NCI-H2171 treated with DMSO at 0.1 percent for 48 hours (cell line): ENCODE measurements at places on chromosomes 5 and 9.

DNA sequence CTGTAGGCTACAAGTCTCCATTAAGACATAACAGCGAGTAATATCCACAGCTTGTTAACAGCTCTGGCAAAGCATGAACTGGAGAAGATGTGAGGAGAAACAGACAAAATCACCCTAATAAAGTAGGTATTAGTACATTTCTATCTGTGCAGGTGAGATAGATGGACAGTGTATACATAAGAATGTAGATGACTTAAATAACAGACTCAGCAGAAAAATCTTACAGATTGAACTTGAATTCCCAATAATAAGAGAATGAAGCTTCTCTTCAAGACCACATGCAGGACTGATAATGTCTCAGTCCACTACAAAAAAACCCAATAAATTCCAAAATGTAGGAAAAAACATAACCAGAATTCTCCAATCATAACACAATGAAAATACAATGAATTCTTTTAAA, 153.0 kb downstream of the IRX2 start:
- no peak for DNase-seq

DNA sequence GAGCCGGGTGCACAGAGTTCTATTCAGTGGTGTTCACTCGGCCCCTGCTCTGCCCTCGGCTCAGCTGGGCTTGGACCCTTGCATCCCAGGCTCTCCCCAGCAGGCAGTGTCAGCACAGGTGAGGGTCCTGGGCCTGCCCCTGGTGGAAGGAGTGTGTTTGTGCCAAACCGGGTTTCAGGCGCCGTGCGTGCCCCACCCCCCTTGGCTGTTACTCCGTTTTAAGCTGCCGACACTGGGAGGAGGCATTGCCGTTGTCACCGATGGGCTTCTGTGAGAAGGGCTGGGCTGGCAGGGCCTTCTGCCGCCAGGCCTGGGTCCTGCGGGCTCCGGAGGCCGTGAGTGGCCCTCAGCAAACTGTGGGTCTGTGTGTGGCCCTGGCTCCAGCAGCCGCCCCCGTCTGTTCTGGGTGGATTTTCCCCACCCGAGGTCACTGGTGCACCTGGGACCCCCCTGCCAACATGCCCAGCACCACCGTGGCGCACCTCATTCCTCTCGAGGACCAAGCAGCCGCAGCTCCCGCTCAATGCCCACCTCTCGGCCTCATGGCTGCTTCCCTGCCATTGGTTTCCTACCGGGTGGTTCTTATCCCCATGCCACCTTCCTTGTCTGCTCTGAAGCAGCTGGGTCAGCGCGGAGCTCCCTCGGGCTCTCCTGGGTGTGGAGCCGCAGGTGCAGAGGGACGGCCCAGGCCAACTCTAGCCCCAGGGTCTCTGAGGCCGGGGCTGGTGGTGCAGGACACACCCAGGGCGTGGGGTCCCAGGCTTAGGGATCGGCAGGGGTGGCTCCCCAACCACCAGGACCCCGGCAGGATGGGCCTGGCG, 44.3 kb upstream of the EXOC3 start:
- DNase-seq, result peak; percentile 56

DNA sequence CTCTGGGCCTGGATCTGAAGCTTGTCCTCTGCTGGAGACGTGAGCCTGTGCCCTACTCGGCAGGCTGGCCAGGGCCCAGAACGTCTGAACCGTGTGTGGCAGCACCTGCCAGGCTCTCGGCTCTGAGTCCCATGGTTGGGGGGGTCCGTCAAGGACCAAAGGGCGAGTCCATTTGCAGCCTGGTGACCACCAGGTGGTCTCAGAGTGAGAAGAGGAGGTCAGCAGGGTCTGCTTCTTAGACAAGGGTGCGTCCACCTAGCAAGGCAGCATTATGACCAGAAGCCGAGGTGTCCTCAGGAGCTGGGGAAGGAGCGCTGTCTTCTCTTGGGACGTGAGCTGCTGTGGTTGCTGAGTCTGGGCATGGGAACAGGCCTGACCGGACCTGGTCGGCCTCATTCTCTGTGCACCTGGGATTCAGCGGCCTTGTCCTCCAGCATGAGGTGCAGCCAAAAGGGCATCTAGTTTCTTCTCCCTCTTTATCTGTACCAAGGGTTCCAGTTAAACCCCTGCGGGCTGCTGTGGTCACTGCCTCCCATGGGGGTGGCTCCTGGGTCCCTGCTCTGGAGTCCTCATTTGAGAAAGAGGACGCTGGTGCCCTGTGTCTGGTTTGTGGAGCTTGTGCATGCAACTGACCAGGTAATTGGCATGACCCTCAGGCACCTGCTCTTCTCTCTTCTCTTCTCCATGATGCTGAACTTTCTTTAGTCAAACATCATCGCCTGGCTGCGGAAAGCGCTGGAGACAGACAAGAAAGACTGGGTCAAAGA, 14.4 kb downstream of the EXOC3 start:
- no peak for DNase-seq

DNA sequence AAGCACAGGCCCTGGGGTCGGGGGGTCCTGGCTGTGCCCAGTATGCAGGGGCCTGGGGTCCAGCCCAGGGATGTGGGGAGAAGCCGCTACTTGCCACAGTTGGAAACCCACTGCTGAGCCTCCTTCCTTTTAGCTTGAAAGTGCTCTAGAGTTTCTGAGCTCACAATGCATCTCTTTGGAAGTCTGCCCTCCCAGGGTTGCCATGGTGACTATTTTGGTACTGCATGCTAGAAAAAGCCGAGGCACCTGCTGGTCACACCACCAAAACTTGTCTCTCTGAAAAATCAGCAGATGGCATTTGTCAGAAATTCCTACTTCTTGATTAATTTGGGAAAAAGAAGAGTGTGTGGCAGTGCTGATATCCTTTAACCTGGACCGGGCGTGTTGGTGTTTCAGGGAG, 151.8 kb downstream of the SEC61B start:
- peak; percentile 47 for DNase-seq

DNA sequence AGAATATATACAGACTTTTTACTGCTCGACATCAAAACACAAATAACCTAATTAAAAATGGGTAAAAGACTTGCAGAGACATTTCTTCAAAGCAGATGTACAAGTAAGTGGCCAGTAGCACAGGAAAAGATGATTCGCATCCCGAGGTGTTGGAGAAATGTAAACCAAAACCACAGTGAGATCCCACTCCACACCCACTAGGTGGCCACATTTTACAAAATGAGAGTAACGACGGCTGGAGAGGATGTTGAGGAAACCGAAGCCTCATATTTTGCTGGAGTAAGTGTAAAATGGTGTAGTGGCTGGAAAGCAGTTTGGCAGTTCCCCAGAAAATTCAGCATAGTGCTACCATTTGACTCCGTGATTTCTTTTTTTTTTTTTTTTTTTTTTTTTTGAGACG, 21.3 kb upstream of the GBGT1 start:
- DNase-seq, result peak; percentile 87

- no peak for DNase-seq
Observed at GRCh38 chr5:76971511-76971910, 18.7 kb downstream of the CRHBP start.

DNA sequence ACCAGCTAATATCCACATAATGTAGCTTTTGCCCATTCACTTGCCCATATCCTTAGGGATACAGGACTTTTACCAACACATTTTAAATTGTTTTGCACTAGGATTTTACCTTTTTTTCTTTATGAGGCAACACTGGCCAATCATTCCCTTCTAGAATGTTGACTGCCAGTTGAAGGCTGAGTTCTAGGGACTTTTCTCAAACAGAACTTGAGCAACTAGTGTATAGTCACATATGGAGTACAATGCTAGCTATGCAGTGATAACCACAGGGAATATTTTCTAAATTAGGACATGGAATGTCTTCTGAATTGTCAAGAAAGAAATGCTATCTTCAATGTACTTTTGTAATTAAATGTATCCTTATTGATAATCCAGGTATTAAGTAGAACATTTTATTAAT, 133.6 kb downstream of the OXCT1 start:
- DNase-seq, result no peak

DNA sequence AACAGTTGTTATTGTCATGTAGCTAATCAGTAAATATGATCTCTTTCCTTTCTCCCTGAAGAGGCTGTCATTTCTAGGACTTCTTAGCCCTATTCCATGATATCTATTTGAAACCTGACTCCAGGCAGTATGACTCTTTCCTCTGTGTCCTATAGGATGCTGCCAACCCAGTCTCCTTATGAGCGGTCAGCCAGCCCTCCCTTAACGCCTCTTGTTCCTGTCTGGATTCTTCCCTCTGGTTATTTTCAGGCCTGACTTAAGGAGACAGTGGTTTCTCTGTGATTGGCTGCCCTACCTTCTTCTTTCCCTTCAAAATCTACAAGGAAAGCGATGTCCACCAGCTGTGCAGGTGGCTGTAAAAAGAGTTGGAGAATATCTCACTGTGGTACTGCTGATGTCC, 19.4 kb upstream of the C5orf63 start:
- DNase-seq, result no peak

DNA sequence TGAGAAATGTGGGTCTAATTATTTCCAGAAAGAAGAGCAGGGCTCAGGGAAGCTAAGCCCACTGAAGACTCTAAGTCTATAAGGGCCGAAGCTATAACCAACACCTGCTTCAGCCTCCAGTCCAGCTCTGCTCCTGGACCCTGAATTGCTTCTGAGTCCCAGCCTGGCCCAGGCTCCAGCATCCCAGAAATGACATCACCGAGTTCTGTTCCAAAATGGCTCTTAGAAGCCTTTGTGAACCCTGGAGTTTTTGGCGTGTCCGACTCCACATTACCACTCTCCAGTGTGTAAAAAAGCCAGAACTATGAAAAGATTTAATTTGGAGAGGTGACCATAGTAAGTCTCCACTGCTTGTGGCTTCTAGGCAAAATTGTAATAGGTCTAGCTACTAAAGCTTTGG, 289.9 kb downstream of the SLIT3 start:
- no peak for DNase-seq

- no peak for DNase-seq
Observed at GRCh38 chr9:132823370-132824145, 54.5 kb downstream of the AK8 start.

GRCh38 chr5:83973925-83974815, 253.5 kb upstream of the HAPLN1 start:
- no peak for DNase-seq

GRCh38 chr5:139273572-139274289, 19.8 kb upstream of the MATR3 start:
- DNase-seq, result peak; percentile 73

GRCh38 chr9:969310-970150, 6.9 kb upstream of the DMRT3 start:
- no peak for DNase-seq

DNA sequence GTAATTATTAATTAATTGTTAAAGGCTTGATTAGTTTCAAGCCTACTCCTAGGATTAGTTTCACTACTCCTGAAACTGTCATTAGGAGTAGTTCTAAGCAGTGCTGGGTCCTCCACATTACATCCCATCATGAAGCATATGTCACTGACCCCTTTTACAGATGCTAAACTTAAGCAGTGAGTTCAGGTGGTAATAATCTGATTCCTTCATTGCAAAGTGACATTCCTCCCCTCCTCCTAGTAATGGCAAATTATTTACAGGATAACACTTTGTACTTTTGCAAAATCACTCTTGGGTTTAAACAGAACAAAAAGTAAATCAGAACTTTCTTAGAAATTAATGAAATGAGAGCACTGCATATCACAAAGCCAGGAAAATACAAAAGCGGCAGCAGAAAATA, 52.4 kb downstream of the BAAT start:
- no peak for DNase-seq

- DNase-seq, result no peak
Observed at GRCh38 chr9:77014597-77015263, 4.7 kb upstream of the FOXB2 start.

DNA sequence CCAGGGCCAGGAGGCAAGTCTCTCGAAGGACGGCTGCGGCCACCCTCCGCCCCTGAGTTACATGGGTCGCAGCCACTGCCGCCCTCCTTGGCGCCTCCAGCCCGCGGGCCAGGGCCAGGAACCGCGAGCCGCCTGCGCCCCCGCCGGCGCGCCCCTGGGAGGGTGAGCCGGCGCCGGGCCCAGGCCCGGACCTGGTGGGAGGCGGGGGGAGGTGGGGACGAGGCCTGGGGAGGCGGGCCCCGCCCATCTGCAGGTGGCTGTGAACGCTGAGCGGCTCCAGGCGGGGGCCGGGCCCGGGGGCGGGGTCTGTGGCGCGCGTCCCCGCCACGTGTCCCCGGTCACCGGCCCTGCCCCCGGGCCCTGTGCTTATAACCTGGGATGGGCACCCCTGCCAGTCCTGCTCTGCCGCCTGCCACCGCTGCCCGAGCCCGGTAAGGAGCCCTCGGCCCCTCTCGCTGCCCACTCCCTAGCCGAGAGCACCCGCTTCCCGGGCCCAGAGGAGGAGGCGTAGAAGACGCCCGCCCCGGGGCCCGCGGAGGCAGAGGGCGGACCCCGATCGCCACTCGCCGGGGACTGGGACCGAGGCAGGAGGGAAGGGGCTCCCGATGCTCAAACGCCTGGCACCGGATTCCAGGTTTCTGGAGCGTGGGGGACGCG, at the start of gene ASS1:
Gene ASS1, plus strand, starts transcription at position 397 of the 657 bp plus-strand sequence. CDS start 7,268 bp downstream, outside the sequence.
- peak; percentile 45 for DNase-seq

- no peak for DNase-seq
Observed at GRCh38 chr9:31674264-31674663, 710.2 kb upstream of the ACO1 start.

GRCh38 chr5:151115272-151115905, 34.6 kb upstream of the TNIP1 start:
- DNase-seq, result peak; percentile 2

DNA sequence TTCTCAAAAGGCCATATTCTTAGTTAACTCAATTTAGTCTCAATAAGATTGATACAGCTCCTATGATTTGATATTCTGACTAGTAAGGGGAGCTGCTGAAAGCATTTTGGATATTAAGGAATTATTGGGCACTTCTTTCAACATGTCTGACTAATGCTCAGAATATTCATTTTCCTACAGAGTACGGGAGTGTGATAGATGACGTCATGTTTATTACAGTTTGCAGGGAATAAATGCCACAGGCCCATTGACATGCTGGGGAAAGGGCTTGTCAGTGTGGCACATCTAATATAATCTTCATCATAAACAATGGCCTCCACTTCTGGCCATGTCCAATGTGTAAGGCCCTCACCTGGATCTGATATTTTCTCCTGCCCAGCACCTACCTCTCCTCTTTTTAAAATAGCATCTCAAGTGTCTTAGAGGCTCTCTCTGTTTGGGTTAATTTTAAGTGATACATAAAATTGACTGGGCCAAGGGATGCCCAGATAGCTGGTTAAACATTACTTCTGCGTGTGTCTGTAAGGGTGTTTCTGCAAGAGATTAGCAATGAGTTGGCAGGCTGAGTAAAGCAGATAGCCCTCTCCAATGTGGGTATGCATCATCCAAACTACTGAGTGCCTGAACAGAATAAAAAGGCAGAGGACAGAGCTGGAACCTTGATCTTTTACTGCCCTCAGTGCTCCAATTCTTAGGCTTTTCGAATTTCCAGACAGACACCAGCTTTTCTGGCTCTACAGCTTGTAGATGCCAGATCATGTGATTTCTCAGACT, 99.3 kb downstream of the SLC24A2 start:
- DNase-seq, result no peak

GRCh38 chr9:23826120-23826629, at the start of gene ELAVL2:
Gene ELAVL2 (minus strand): TSS chr9:23826240. CDS start chr9:23762234, 64,006 bp downstream.
- no peak for DNase-seq

- no peak for DNase-seq
Observed at GRCh38 chr5:53543401-53543800, 17.0 kb upstream of the NDUFS4 start.

- DNase-seq, result no peak
Observed at GRCh38 chr5:151173711-151174611, 16.4 kb upstream of the ANXA6 start.
